ENCODE measurements at places on chromosomes 5 and 9.
A peak's percentile ranks its signal among the peaks of the same experiment; 100 is the strongest.

DNA sequence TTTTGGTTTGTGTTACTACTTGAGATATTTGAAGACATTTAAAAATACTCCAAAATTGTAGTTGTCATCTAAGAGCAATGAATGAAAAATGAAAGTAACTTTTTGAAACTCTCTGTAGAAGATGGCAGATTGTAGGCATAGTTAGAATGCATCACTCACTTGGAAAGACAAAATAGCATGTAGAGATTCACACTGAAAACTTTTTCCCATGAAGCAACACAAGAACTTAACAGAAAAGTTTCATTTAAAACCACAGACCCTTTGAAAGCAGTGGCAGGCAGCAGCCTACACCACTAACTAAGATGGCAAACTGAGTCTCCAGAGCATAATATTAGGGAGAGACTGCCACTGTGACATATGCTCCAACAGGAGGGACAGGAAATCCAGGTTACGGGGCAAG is 18.9 kb upstream of the FAM174A start:
- DNase-seq = no peak

- no peak for DNase-seq
Observed at GRCh38 chr9:38337706-38338264, 54.7 kb upstream of the ALDH1B1 start.

DNA sequence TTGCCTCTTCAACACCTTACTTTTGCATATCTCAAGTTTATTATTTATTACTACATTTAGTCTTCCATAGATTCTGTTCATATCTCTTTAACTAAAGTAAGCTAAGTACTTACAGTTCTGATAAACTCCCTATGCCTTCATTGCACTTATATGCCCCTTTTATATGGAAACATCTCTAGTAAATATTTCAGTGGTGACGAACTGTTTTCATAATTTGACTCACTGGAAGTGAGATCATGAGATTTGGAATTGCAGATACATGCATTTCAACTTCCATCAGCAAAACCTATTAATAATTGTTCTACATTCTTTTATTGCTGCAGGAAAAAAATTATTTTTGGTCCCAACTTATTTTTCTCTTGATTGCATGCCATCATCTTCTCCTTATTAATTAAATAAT is 263.5 kb downstream of the CD180 start:
- DNase-seq = no peak

DNA sequence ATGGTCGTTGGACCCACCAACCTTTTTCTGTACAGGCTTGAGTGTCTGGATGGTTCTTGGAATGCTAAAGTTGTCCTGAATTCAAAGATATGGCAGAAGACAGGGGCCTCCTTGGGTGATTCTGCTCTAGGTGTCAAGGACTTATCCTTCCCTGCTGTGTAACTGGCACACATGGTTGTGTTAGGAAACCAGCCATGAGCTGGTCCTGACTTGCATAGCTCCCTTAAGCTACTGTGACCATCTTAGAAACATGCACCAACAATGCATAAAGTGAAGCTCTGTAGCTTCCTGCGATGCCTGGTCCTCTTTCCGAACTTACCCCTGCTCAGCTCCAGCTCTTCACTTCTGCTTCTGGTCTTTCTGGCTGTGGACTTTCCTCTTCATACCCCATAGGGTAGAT is 224.6 kb downstream of the TLE4 start:
- no peak for DNase-seq

- DNase-seq = no peak
Observed at GRCh38 chr5:56167519-56167918, 65.6 kb downstream of the ANKRD55 start.

- DNase-seq = no peak
Observed at GRCh38 chr9:122572456-122572855, 10.7 kb downstream of the OR1L8 start.

GRCh38 chr5:72108202-72109061 is 1.2 kb downstream of the MAP1B start:
- no peak for DNase-seq

- DNase-seq = no peak
Observed at GRCh38 chr9:106933470-106933869, 70.5 kb downstream of the ZNF462 start.

DNA sequence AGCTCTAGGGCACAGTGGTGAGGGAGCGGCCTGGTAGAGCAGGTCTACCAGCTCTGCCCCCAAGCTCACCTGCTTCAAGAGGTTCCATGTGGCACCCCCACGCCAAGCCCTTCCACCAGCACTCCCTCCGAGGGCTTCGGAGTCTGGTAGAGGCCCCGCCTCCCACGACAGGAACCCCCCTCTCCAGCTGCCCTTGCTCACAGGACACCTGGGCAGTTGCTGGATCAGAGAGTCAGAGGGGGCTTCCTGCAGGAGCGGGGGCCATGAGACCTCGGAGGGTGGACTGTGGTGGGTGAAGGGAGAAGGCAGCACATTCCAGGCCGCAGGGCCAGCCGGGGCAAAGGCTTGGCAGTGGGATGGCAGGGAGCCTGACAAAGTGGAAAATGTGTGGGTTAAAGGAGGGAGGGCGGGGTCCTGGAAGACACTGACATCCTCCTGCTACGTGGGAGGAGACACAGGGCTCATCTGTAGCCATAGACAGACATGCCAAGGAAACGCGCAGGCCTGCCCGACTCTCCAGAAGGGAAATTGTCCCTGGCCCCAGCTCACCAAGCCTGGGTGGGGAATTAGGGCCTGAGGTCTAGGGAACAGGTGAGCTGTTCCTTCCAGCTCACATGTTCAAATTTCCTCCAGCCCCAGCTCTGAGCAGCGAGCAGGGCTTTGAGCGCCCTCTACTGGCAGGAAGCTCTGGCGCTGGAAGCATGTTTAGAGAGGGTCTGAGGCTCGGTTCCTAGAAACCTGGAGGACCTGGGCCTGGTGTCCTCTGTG is 74.2 kb downstream of the NTNG2 start:
- DNase-seq = peak; percentile 50

- DNase-seq = no peak
Observed at GRCh38 chr9:91162311-91162710, 199.4 kb downstream of the AUH start.

GRCh38 chr9:61673664-61674381 is 484.0 kb downstream of the SPATA31A7 start:
- no peak for DNase-seq
